Stromal cell of bone marrow (primary cell): ENCODE measurements at places on chromosomes 4 and X.

DNA sequence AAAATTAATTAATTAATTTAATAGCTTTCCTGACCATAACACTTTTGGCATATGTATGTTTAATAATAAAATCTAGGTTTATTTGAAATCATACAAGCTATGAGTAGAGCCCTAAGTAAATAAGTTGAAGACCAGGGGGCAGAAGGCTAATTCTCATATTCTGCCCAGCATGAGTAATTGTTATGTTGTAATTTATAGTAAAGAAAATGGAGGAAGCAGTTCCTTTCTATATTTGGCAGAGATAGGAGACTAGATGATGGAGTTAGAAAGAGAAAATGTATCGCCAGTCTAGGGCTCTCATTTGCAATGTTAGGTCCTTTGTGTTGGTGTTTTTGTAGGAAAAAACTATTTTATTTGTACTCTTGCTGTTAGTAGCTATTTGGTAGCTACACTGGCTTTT is 89.1 kb downstream of the FNIP2 start:
- DNase-seq: no peak

DNA sequence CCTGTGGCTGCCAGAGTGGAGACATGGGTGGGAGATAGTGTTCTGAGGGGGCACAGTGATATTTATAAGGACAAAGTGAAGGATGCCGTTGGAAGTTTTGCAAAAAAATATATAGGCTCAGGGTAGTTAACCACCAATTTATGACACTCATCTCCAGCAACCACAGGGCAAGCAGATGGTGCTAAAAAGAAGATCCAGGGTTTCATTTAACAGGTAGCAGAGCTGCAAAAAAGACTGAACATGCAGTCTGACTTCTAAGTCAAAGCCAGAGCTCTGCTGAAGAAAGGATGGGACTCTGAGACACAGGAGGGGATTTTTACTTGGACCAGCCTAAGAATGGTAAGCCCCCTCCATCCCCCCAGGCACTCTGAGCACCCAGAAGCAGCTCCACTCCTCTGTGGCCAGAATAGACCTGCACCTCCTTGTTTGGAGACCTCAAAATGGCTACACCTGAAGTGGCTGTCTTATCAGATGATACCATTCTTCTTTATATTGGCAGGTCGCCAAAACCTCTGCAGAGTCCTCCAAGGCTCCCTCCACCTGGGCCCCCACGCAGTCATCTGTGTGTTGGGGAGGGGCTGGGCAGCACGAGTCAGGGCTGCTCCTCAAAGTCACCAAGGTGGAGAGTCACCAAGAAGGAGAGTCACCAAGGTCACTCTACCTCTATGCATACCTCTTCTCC is 161.4 kb upstream of the FAM9B start:
- no peak for DNase-seq

- DNase-seq: no peak
Observed at GRCh38 chr4:32824336-32824735, 2104.2 kb downstream of the PCDH7 start.

GRCh38 chr4:137393044-137393443 is 139.2 kb downstream of the PCDH18 start:
- peak; percentile 61 for DNase-seq

GRCh38 chr4:40829586-40829985 is 79.8 kb downstream of the NSUN7 start:
- DNase-seq: no peak

GRCh38 chr4:11074581-11075241 is 354.0 kb downstream of the HS3ST1 start:
- no peak for DNase-seq
